ENCODE measurements at places on chromosomes 3 and 15. TPM values are rescaled to one million over a fixed set of nuclear protein-coding genes. Genes with fewer than 3 reads are reported as not detected.

GRCh38 chr15:63067306-63067705 lies 24.8 kb downstream of the TPM1 start:
- DNase-seq, result no peak

DNA sequence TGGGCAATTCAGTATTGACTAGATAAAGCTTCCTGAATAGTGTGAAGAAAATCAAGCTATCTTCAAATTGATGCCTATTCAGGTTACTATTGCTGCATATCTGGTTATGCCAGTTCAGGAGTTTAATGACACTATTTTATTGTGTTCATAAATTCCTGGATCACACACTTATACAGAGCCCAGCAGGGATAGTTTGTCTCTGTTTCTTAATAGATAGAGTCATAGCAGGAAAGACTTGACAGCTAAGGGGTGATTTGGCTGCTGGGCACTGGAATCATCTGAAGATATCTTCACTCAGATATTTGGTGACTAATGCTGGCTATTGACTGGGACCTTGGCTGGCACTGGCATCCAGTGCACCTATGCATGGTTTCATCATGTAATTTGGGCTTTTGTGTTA lies 187.8 kb downstream of the PYDC2 start:
- no peak for DNase-seq

DNA sequence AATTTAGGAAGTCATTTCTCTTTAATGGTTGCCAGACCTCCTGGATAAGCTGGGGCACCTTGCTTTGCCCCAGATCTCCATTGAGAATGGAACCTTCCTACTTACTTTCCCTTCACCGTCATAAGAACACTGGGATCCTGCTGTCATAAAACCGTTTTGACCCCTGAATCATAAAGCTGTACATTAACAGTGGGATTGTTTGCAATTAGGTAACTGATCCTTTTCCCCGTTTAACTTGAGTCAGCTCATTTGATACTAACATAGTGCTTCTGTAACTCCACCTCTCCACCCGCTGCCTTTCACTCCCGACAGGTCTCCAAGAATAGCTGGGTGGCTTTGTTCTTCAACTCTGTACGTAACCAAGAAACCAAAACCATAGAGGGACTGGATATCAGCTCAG lies 308.2 kb upstream of the WNT5A start:
- DNase-seq, result no peak

- no peak for DNase-seq
Measured at GRCh38 chr3:58471025-58471887, 20.6 kb upstream of the KCTD6 start.

DNA sequence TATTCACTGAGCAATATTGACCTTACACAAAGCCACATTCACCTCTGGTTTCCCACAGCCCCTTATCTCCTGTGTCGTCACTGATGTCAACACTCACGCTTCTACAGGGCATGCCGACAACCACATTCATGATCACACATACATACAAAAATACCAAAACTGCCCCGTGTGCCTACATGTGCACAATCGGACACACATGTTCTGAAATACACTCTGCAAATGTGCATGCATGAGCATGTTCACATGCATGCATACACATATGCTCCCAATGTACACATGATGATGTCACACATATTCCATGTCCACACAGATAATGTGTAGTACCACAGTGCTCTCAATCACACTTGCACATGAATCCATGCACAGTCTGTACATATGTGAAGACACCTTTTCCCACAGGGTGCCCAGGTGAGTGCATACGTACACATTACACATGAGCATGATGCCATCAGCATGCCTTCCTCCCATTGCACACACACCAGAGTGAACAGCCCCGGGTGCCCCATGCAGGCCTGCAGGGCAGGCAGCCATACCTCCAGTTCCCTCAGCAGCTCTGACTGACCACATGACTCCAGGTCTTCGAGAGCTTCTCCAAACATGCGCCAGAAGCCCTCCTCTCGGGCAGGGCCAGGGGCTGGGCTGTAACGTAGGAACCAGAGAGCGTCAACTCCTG lies 37.0 kb downstream of the GRIP2 start:
- DNase-seq, result no peak

DNA sequence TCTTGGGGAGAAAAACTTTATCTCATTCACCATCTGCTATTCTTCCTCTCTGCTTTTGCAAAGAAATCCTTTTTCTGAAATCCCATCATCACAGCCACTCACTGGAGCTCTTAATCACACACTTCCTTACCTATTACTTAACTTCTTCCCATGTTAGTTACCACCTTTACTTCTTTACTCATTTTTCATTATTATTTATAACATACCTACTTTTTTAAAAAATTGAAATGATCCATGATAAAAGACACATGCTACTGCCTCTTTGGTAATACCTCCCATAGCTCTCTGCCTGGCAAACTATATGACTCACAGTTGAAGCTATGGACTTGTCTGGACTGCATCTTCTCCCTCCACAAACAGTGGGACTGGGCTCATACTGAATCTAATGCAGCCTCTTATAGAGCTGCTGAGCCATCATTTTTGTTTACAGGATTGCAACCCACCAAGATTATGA lies 150.3 kb downstream of the TNIK start:
- DNase-seq, result no peak

- peak; percentile 38 for DNase-seq
Measured at GRCh38 chr3:159260049-159260662, 458.3 kb downstream of the MFSD1 start.

GRCh38 chr3:189233225-189233858 lies 61.6 kb downstream of the TPRG1 start:
- peak; percentile 42 for DNase-seq

- no peak for DNase-seq
Measured at GRCh38 chr3:141070727-141071357, 19.7 kb downstream of the SPSB4 start.

GRCh38 chr3:37053753-37054152 lies 60.4 kb downstream of the MLH1 start:
- DNase-seq, result no peak

CHSY1 gene
- polyA plus RNA-seq, result 35.7 TPM

DNA sequence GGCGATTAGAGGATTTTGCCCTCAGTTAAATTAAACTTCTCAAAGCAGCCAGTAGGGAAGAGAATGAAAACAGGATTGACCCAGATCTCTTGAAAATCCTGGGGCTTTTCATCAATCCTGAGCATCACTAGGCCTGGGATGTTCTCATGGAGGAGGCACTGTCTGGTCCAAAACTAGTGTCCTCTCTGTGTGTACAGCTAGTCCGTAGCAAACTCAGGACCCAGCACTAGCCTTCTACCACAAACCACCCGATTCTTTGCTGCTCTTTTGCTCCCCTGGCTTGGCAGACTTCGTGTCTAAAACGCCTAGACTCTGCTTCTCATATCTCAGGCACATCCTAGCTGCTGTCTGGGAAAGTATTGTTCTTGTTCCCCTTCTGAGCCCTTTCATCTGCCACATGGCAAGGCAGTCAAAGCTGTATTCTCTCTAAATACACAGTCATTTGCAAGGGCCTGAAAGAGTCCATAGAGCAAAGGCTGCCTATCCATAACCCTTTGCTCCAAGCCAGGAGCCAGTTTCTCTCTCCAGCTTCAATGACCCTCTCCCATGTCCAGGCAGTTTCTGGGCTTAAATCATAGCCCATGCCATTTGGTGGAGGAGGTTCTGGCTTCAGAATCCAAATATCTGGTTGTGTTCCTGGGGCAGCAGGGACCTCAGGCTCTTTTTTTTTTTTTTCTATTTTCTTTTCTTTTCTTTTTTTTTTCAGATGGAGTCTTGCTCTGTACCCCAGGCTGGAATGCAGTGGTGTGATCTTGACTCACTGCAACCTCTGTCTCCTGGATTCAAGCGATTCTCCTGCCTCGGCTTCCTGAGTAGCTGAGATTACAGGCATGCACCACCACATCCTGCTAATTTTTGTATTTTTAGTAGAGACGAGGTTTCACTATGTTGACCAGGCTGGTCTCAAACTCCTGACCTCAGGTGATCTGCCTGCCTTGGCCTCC lies 52.4 kb downstream of the CDC25A start:
- DNase-seq, result no peak

DNA sequence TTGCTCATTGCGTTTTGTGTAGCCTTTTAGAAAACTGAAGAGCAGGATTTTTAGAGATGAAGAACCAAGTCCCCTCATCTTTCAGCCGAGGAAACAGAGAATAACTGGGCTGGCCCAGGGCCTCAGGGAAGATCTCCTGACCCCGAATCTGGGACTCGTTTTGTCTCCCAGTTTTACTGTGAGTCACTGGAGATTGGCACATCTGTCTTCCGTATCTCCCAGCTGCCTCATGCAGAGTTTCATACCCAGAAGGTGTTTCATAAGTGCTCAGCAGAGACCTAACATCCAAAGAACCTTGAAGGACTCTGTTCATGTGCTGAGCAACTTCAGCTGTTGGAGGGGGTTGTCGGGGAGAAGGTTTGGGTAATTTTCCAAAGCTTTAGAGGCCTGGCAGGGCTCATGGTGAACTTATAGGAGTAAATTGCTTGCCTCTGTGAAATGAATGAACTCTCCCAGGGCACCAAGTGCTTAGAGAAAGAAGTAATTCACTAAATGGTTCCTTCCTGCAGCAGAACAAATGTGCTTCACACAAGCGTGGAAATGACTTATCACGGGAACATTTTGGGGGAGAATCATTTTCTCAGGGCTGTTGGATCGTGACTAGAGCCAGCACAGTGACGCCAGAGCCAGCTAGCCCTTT lies 121.4 kb downstream of the FAM43A start:
- DNase-seq, result no peak

DNA sequence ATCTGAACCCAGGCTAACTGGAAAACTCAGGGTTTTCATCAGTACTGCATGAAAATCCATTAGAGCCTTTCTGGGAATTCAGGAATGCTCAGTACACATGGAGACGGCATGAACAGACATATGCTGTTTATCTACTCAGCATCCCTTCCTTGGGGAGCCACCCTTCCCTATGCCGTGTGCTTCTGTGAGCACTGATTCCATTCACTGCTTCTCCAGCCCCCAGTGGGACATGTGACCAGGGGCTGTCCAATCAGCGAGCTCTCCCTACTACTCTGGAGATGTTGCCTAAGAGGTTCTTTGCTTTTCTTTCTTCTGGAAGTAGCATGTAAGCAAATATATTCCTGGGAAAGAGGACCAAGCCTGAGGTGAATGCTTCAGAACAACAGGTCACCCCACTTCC lies 5.6 kb upstream of the PCOLCE2 start:
- no peak for DNase-seq

CA12 gene
- 0.83 TPM for polyA plus RNA-seq

DNA sequence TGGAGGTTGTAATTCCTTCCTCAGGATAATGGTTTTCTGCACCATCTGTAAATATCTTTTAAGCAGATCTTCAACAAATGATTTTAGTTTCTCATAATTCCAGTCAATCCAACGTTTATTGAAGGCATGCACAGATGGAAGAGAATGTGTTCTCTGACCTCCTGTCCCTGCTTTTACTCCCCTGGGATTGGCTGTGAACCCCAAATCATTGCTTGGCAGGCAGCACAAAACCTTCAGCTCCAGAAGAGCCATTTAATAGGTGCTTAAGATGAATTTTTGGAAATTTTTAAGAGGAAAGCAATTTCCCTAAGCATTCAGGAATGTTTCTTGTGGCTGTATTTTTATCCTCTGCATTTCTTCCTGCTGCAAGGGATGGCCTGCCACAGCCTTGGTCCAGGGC lies 25.5 kb upstream of the THSD4 start:
- no peak for DNase-seq

DNA sequence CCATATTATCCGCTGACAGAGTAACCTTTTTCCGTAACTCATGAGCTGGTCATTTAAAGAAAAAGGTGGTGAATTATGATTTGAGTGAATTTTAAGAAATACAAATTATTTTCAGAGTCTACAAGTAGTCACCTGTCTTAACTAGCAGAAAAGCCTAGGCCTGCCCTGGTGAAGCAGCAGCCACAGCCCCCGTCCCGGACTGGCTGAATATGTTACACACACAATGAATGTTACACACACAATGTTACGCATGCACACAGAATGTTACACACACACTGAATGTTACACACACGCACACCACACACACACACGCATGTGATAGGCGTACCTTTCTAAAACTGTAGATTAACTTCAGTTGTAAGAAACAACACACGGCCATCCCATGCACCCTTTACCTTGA lies 77.8 kb downstream of the VGLL4 start:
- no peak for DNase-seq

DNA sequence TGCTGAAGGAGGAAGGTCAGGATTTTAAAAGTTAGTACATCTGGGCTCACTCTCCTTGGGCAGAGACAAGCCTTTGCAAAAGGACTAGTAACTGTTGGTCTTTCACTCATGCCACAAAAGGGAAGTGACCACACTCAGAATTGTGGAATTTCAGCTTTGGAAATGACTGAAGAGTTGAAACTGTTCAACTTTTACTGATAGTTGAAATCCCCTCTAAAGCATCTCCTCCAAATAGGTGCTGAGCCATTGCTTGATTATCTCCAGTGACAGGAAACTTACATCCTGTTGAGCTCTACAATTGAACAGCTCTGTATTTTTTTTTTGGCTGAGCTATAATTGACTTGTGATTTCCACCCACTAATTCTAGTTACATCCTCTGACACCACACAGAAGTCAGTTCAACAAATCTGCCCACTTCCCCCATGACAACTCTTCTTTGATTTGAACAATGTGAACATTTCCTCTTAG lies 254.8 kb upstream of the TPRG1 start:
- no peak for DNase-seq

GRCh38 chr15:63367900-63368299 lies 13.7 kb downstream of the CA12 start:
- no peak for DNase-seq

PIERCE2 gene
- polyA plus RNA-seq, result 1.7 TPM

GRCh38 chr15:20106026-20106425 lies 435.6 kb downstream of the GOLGA6L6 start:
- no peak for DNase-seq

- DNase-seq, result no peak
Measured at GRCh38 chr15:100336061-100336460, 5.7 kb downstream of the ADAMTS17 start.

DNA sequence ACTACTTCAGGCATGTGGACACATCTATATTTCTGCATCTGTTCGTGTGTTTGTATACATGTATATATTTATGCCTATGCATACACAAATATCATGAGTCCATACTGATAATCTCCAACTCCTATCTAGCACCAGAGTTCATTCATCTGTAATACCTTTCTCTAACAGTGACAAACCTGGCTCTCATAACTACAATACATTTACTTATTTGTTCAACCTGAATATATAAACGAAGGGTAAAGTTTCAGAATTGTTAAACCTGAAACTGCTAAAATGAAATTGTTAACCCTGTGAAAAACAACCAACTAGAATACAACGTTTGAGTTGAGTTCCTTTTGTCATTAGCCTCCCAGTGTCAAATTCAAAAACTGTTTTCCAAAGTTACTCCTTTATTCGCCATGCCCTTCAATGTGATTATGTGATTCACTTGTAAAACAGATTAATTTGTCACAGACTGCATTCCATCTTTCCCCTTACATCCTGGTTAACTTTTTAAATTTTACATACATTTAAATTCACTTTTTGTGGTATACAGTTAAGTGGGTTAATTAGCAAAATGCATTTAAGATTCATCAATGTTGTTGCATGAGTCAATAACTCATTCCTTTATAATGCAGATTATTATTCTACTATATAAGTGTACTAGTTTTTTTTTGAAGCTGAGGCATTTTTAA lies 58.5 kb downstream of the PIK3R4 start:
- no peak for DNase-seq
